ENCODE measurements at places on chromosomes 2 and 18.

GRCh38 chr2:188495969-188496431 is 204.3 kb downstream of the GULP1 start:
- no peak for DNase-seq

GRCh38 chr2:233455491-233455890 is 101.2 kb downstream of the DGKD start:
- no peak for DNase-seq

DNA sequence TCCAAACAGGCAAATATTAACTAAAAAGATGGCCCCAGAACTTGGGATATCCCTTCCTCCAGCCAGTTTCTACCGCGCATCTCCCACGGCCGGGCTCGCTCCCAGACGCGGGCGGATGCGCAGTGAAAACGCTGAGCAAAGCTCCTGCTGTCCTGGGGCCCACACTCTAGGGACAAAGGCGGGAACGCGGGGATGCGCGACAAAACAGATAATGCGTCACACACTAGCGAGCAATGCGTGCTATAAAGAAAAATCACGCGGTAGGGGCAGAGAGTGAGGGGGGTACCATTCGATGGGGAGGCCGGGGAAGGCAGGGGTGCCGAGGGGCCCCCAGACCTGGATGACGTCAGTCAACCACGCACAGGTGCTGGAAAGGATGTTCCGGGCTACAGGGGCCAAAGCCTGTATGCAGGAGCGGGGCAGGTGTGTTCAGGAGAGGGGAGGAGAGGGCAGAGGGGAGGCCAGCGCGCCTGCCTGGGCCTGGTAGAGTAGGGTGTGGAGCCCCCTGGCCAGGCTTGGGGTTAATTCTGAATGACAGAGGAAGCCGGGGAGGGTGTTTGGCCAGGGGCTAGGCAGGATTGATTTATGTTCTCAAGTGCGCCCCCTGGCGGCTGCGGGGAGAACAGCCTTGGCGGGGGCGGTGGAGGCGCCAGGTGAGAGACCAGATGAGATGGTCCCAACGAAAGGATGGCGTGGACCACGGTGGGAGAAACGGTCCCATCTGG is 14.9 kb upstream of the ITM2C start:
- peak; percentile 72 for DNase-seq

DNA sequence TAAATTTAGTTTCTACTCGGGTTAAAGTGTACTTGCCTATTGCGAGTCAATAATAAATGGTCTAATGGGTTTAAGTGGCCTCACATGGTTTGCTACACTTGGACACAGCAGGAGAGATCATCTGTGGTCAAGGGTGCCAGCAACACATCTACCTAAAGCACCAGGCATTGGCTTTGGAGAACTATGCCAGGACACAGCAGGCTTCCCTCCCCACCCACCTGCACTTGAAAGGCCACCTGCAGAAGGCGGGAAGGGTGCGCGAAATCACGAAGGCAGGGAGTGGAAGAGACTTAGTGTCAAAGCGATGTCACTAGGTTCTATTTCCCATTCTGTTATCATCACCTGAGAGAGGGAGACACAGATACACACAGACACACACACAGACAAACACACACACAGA is 44.5 kb downstream of the MYT1L start:
- DNase-seq = no peak
